Calu3 (cell line): ENCODE measurements at places on chromosomes 7 and 10. TPM values are rescaled to one million over a fixed set of nuclear protein-coding genes. Genes with fewer than 3 reads are reported as not detected.

OR2A12 gene
- not detected in 2 replicates for total RNA-seq

GRCh38 chr10:30877111-30877510, 154.6 kb downstream of the ZNF438 start:
- no peak for DNase-seq

MNX1 gene
- 28.4 and 30.3 TPM in 2 replicates for total RNA-seq

DNA sequence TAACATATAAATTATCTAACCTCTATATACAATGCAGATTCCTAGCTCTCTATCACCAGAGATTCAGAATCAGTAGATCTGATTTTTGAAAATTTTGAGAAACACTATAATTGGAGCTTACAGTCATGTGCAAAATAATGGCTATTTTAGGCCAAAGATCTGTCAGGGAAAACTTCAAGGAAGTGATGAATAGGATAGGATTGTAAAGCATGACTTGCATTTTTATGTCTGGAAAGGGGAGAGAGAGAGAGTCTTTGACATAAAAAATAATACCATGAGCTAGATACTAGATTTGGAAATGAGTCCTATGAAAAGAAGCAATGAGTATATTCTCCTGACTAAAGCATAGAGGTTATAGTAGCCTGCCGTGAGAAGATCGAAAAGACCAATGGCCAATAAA, 181.1 kb downstream of the SDHAF3 start:
- DNase-seq, result no peak

KCNH2 gene
- total RNA-seq, result 0.45 and 0.66 TPM in 2 replicates

C10orf105 gene
- not detected in 2 replicates for total RNA-seq

GRCh38 chr7:44288811-44289340, 36.5 kb downstream of the CAMK2B start:
- DNase-seq, result no peak

OR9A2 gene
- not detected in 2 replicates for total RNA-seq

- no peak for DNase-seq
Measured at GRCh38 chr7:116433246-116433645, 66.3 kb upstream of the CAV2 start.

ASZ1 gene
- total RNA-seq, result not detected in 2 replicates

DNA sequence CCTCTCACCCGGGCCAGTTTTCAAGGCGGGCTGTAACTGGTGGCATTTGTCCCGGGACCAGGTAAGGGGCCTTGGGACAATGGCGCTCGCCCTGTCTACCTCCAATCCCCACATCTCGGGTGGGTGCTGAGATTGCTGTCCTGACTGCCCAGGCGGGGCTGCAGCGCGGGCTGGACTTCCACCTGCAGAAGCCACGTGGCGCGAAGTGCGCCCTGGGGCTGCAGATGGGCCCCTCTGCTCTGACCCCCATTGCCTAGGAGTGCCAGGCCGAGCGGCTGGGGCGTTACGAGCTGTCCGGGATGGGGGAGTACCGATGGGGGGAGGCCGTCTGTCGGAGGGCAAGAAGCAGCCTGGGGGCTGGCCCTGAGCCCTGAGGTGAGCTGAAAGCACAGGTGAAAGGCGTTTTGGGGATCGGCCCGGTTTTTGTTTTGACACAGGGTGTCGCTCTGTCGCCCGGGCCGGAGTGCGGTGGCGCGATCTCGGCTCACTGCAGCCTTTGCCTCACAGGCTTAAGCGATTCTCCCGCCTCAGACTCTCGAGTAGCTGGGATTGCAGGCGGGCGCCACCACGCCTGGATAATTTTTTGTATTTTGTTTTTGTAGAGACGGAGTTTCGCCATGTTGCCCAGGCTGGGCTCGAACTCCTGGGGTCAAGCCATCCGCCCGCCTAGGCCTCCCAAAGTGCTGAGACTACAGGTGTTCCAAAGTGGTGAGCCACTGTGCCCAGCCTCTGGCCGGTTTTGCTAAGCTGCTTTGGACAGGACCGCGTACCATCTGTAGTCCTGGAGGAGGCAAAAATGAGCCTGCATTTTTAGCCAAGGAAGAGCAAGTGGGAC, at the start of gene SFXN2:
SFXN2 (plus strand) TSS at position 16 of the 835 bp plus-strand sequence. CDS start 12,001 bp downstream, outside the sequence.
- peak; percentile 34 for DNase-seq

SPDYE18 gene
- 0.47 TPM in 1 of 2 replicates, not detected in the other for total RNA-seq

DNA sequence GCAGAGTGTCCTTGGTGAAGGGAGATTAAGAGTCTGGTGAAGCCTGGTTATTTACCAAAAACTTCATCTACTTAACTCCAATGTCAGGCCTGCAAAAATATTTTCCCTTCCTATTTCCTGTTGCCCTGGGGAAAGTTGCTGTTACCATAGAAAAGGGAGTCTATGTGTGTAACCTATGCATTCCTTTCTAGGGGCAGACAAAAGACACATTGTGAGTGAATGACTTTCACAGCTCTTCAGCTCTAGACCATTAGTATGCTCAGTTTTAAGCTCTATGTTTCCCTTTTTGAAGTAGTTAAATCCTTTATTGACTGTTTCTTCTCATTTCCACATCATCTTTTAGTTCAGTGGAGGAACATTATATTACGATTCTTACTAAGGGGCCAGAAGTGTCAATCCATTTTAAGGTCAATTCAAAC, 45.6 kb upstream of the SGCE start:
- peak; percentile 21 for DNase-seq

GLI3 gene
- total RNA-seq, result not detected in 2 replicates

CHRM2 gene
- total RNA-seq, result not detected in 2 replicates

GRCh38 chr7:116574025-116574822, 49.4 kb downstream of the CAV1 start:
- no peak for DNase-seq

LRRN3 gene
- total RNA-seq, result not detected in 2 replicates

DNA sequence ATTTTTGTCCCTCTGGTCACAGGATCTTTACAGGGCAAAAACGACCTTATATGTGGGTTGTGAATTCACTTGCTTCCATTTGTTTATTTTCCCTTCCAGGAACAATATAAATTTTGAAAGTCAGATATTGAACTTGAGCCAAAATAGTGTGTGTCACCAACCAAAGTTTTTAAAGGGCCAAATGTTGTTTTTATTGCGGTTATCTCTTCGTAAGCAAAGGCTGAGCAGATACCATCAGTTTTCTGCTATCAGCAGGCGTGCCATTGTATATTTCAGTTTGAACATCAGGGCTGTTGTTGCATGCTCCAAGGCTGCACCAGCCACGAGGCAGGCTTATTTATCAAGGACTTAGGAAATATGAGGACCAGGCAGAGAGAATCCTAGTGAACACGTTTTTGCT, 160.3 kb downstream of the PAXIP1 start:
- DNase-seq, result no peak

GRCh38 chr7:22544245-22544644, 44.3 kb upstream of the STEAP1B start:
- no peak for DNase-seq

DNA sequence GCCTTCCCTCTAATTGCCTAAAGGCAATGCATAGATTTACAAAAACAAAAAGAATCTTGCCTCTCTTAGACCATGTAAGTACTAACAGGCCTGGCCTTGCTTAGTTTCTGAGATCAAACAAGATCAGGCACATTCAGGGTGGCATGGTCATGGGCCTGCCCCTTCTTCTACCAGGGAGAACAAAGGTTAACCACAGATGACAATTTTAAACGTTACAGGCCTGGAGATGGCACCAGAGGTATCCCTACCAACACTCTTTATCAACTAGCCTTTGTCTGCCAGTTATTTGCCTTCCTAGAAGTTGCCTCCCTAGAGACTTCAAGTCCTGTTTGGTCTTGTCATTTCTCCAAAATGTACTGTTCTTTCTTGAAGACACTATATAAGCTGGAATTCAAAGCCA, 252.6 kb downstream of the DOCK4 start:
- no peak for DNase-seq

DNA sequence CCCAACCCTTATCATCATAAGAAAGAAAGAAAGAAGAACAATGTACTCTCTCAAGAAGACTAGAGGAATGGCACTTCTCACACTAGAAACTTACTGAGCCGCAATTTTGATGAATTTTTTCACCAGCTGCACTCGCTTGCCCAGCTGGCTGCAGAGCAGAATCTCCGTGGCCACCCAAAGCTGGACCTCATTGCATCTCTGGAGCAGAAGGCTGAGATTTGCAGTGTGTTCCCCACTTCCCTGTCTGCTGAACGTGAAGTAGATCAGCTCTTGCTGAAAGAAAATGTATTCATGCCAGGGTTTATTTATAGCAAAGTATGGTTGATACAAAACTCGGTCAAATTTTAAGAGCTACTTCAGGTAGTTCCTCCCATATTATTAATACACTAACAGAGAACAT, 199.3 kb upstream of the CDCA7L start:
- DNase-seq, result no peak

DNA sequence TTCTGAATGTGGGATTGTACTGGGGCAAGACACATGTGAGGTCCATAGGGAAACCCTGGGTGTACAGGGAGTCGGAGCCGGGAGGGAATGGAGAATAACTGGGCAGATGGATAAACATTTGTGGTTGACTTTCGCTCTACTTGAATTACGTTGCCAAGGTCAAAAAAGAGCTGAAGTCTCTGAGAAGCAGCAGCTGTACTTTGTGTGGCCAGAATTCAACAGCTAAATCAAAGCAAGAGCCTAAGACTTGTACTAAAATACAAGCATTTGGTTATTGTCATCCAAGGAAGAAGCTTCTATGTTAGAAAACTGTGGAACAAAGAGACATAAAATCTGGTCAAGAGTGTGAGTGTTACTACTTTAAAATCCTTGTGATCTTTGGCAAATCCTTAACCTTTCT, 457.2 kb downstream of the ARL4A start:
- no peak for DNase-seq

GRCh38 chr10:30730306-30730705, 100.8 kb upstream of the LYZL2 start:
- DNase-seq, result no peak

POU6F2 gene
- total RNA-seq, result 0.54 and 0.64 TPM in 2 replicates

GRCh38 chr7:505171-505570, 14.5 kb downstream of the PDGFA start:
- no peak for DNase-seq

DNA sequence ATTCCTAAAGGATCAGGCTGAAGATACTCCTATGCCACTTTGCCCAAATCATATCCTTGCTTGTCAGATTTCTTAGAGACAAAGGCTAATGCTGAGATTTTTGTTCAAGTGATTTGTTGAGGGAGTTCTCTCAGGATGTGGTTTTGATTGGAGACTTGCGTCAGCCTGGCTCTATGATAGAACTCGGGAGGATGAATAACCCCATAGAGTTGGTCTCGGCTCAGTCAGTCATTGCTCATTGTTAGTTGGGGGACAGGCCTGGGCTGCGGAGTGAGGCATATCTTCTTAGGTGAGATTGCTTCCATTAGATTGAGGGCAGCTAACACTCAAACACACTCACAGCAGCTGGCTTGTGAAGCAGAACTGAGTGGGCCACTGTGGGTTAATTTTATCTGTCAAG, 203.4 kb downstream of the KIF20B start:
- no peak for DNase-seq

DNA sequence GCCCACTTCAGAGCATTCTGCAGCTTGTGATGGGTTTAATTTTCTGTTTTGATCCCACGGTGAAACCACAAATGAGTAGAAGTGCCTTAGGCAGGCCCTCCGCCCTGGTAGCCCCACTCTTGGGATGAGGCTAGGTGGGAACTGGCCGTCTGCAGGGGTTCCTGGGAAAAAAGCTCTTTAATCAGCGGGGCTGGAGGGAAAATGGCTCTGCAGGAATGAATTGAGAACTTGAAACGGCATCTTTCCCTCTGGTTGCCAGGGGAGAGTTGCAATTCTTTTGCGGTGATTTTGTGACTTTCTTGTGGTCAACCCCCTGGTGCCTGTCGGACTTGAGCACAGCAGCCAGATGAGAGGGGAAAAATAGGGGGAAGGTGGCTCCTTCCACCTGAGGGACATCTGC, 32.7 kb downstream of the COL26A1 start:
- no peak for DNase-seq

GRCh38 chr10:99540657-99541531, 8.2 kb downstream of the NKX2-3 start:
- peak; percentile 57 for DNase-seq
